Muscle of leg (tissue), 16 donors: ENCODE measurements at places on chromosomes 4 and X. TPM values are rescaled to one million over a fixed set of nuclear protein-coding genes. Genes with fewer than 3 reads are reported as not detected.

DNA sequence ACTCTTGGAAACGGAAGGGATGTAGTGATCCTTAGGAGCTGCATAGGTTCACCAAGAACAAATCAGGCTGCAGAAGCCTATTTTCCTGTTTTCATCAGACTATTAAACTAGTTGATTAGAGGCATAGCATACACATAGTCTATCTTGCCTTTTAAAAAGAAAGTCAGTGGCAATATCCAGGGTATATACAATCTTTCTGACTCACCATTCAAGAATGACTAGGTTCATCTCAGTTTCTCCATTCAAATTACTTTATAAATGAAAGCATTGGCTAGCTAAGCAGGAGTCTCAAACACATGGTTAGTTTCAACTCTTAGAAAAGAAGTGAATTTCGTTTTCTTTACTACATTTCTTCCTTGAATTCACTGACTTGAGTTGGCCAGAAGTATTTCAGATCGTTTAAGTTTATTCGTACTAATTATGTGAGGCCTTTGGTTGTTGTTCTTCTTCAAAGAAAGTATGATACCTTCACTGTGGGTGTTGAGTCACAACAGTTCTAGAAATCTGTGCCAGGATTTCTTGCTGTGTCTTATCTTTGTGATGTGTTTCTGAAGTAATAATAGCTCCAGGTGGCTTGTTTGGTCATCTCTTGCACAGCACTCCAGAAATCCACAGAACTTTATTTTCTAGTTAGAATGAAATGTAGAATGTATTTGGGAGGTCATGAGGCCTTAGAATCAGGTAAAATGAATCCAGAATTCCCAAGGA is 88.2 kb downstream of the AWAT2 start:
- H3K36me3 ChIP-seq, result no peaks in the 10 kb centered on the region
- no peak for DNase-seq
- no peaks in the 10 kb centered on the region for H3K4me1 ChIP-seq
- H3K27me3 ChIP-seq, result peaks cover 4% of the 10 kb centered on the region
- no peak overlapping the region for H3K4me3 ChIP-seq

GRCh38 chr4:75821966-75822365 is 80.3 kb downstream of the PPEF2 start:
- H3K36me3 ChIP-seq, result peaks cover 3% of the 10 kb centered on the region
- no peaks in the 10 kb centered on the region for H3K27me3 ChIP-seq
- no peak for DNase-seq

DNA sequence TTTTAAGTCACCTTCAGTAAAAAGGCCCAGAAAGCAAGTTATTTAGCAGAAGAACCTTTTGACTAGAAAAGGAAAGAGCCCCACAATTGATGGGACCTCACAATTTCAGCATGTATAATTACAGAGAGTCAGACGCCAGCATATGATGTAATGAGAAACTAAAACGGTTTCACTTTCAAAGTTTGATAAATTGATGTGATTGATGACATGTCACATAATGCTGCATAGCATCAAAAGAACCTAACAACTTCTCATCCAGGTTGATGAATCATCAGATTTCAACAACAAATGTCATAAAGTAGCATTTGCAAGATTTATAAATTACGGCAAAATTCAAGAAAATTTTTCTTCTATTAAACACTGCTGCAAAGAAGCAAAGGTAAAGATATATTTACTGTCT is 3.9 kb upstream of the GAR1 start:
- H3K36me3 ChIP-seq, result no peaks in the 10 kb centered on the region
- H3K4me1 ChIP-seq, result peaks cover 10% of the 10 kb centered on the region
- H3K4me3 ChIP-seq, result no peak overlapping the region
- H3K27me3 ChIP-seq, result peaks cover 2% of the 10 kb centered on the region

GRCh38 chr4:24056289-24056688 is 166.4 kb upstream of the PPARGC1A start:
- no peaks in the 10 kb centered on the region for H3K36me3 ChIP-seq
- H3K27me3 ChIP-seq, result no peaks in the 10 kb centered on the region
- no peak overlapping the region for H3K4me3 ChIP-seq
- H3K27ac ChIP-seq, result no peak overlapping the region
- H3K4me1 ChIP-seq, result no peaks in the 10 kb centered on the region
- DNase-seq, result no peak

- no peaks in the 10 kb centered on the region for H3K36me3 ChIP-seq
- peaks cover 12% of the 10 kb centered on the region for H3K4me1 ChIP-seq
- no peak overlapping the region for H3K4me3 ChIP-seq
- peaks cover 2% of the 10 kb centered on the region for H3K27me3 ChIP-seq
- H3K27ac ChIP-seq, result peak overlapping the region; percentile 67
- DNase-seq, result peak; percentile 79
Measured at GRCh38 chr4:182207830-182208396, 35.3 kb upstream of the TENM3 start.

- no peaks in the 10 kb centered on the region for H3K36me3 ChIP-seq
- peaks cover 9% of the 10 kb centered on the region for H3K27me3 ChIP-seq
- H3K27ac ChIP-seq, result no peak overlapping the region
- DNase-seq, result peak; percentile 10
Measured at GRCh38 chrX:110914281-110914680, 118.7 kb upstream of the CHRDL1 start.

GRCh38 chr4:38365261-38365660 is 298.7 kb upstream of the KLF3 start:
- no peaks in the 10 kb centered on the region for H3K36me3 ChIP-seq
- H3K27me3 ChIP-seq, result no peaks in the 10 kb centered on the region
- H3K4me3 ChIP-seq, result no peak overlapping the region
- peaks cover 15% of the 10 kb centered on the region for H3K4me1 ChIP-seq
- no peak overlapping the region for H3K27ac ChIP-seq

DNA sequence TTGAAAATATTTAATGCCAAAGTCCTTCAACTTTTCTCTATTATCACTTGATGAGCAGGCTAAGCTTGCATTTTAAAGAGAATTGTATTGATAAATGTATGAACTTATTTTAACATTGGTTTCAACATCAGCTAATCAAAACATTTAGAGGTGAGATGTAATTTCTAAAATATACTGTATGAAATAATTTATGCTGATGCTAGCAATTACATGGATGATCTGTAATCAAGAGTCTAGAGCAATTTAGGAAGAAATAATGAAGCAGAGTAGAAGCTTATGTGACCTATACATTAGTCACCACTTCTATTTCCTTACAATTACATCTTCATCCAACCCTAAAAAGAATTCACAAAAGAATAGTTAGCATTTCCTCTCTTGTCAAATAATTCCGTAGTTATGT is 226.8 kb downstream of the KLHL4 start:
- no peak overlapping the region for H3K4me3 ChIP-seq
- no peaks in the 10 kb centered on the region for H3K4me1 ChIP-seq
- no peak overlapping the region for H3K27ac ChIP-seq
- H3K36me3 ChIP-seq, result no peaks in the 10 kb centered on the region

DNA sequence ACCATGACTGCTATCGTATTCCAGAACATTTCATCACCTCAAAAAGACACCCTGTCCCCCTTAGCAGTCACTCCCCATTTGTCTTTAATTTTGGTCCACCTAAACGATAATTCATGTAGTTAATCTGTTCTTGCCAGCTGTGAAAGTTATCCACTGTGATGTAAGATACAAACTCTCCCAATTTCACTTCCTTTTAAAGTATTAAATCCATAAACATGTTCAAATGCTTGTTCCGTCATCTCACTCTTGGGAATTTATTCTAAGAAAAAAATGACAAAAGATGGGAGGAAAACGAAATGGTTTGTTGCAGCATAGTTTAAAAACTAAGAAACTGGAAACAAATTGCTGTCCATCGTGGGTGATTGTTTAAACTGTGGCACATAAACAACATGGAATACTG is 53.7 kb upstream of the IRF2 start:
- no peaks in the 10 kb centered on the region for H3K4me1 ChIP-seq
- DNase-seq, result peak; percentile 84
- no peaks in the 10 kb centered on the region for H3K36me3 ChIP-seq
- no peak overlapping the region for H3K4me3 ChIP-seq

- no peaks in the 10 kb centered on the region for H3K36me3 ChIP-seq
- no peaks in the 10 kb centered on the region for H3K4me1 ChIP-seq
- no peaks in the 10 kb centered on the region for H3K27me3 ChIP-seq
- no peak overlapping the region for H3K4me3 ChIP-seq
- no peak overlapping the region for H3K27ac ChIP-seq
Measured at GRCh38 chr4:149999485-150000074, 78.7 kb upstream of the DCLK2 start.

- peaks cover 7% of the 10 kb centered on the region for H3K36me3 ChIP-seq
- no peaks in the 10 kb centered on the region for H3K27me3 ChIP-seq
- H3K4me3 ChIP-seq, result no peak overlapping the region
- peak overlapping the region; percentile 16 for H3K27ac ChIP-seq
Measured at GRCh38 chr4:147826288-147826646, 94.4 kb downstream of the ARHGAP10 start.

GRCh38 chr4:97104666-97105065 is 1038.6 kb downstream of the STPG2 start:
- no peaks in the 10 kb centered on the region for H3K4me1 ChIP-seq
- no peak for DNase-seq
- H3K27ac ChIP-seq, result no peak overlapping the region
- no peaks in the 10 kb centered on the region for H3K27me3 ChIP-seq
- no peaks in the 10 kb centered on the region for H3K36me3 ChIP-seq
- H3K4me3 ChIP-seq, result no peak overlapping the region

- no peaks in the 10 kb centered on the region for H3K36me3 ChIP-seq
- H3K4me3 ChIP-seq, result no peak overlapping the region
- H3K4me1 ChIP-seq, result no peaks in the 10 kb centered on the region
- no peak overlapping the region for H3K27ac ChIP-seq
- H3K27me3 ChIP-seq, result no peaks in the 10 kb centered on the region
- no peak for DNase-seq
Measured at GRCh38 chr4:174474457-174475075, 47.7 kb downstream of the HPGD start.

DNA sequence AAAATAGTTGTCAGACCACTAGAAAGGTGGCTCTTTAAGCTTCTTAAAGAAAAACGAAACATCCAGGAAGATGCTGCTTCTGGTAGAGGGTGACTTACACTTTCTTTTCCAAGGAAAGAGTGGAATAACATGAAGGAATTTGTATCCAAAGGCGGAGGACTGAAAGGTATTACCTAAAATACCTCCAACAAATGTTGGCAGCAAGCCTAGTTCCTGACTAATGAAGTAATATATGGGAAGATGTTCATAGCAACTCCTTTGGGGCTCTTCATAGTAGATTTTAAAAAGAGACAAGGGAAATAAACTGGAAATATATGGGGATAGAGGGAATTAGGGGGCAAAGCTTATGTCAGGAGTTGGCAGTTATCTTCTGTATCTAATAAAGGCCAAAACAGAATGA is 116.2 kb downstream of the AASDH start:
- H3K4me1 ChIP-seq, result no peaks in the 10 kb centered on the region
- DNase-seq, result peak; percentile 8
- no peaks in the 10 kb centered on the region for H3K27me3 ChIP-seq
- H3K4me3 ChIP-seq, result no peak overlapping the region

- no peaks in the 10 kb centered on the region for H3K4me1 ChIP-seq
- H3K36me3 ChIP-seq, result no peaks in the 10 kb centered on the region
- no peak overlapping the region for H3K27ac ChIP-seq
- no peak overlapping the region for H3K4me3 ChIP-seq
- peaks cover 4% of the 10 kb centered on the region for H3K27me3 ChIP-seq
Measured at GRCh38 chrX:50952406-50952805, 41.9 kb downstream of the BMP15 start.

DNA sequence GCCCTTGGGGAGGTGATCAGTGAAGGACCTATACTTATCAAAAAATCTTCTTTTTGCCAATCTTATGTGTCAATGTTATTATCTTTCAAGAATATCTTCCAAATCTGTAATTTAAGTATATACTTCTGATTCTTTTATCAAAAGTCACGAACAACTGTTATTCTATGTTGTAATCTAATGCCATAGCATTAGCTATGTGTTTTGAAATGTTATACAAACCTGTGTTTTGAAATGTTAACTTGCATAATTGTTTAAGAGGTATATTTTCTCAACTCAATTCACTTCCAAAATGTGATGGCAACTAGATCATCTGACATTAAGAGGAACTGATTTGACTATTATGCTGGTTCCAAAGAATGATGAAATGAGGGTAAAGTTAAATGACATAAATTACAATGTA is 113.5 kb downstream of the NDST4 start:
- no peak overlapping the region for H3K27ac ChIP-seq
- H3K4me1 ChIP-seq, result no peaks in the 10 kb centered on the region
- H3K4me3 ChIP-seq, result no peak overlapping the region
- no peaks in the 10 kb centered on the region for H3K27me3 ChIP-seq
- no peak for DNase-seq
- no peaks in the 10 kb centered on the region for H3K36me3 ChIP-seq

GRCh38 chr4:162499478-162499877 is 335.7 kb upstream of the FSTL5 start:
- H3K36me3 ChIP-seq, result no peaks in the 10 kb centered on the region
- no peak overlapping the region for H3K4me3 ChIP-seq
- no peaks in the 10 kb centered on the region for H3K27me3 ChIP-seq
- no peak overlapping the region for H3K27ac ChIP-seq

RBM47 gene
- polyA plus RNA-seq, result 6.3 TPM

PRKX gene
- 8.0 TPM for polyA plus RNA-seq

BEND2 gene
- 0.05 TPM for polyA plus RNA-seq

PDE6B gene
- 15.6 TPM for polyA plus RNA-seq

TNMD gene
- polyA plus RNA-seq, result 50.0 TPM

CCDC149 gene
- polyA plus RNA-seq, result 12.3 TPM

PSAPL1 gene
- not detected for polyA plus RNA-seq

SSX4 gene
- not detected for polyA plus RNA-seq

GSX2 gene
- polyA plus RNA-seq, result not detected

TLR7 gene
- 0.82 TPM for polyA plus RNA-seq

ABCG2 gene
- polyA plus RNA-seq, result 5.2 TPM
